ENCODE measurements at places on chromosomes 3 and 15.

- no peak for DNase-seq
These were observed 357.5 kb downstream of the CHST2 start for GRCh38 chr3:143476965-143477640.

DNA sequence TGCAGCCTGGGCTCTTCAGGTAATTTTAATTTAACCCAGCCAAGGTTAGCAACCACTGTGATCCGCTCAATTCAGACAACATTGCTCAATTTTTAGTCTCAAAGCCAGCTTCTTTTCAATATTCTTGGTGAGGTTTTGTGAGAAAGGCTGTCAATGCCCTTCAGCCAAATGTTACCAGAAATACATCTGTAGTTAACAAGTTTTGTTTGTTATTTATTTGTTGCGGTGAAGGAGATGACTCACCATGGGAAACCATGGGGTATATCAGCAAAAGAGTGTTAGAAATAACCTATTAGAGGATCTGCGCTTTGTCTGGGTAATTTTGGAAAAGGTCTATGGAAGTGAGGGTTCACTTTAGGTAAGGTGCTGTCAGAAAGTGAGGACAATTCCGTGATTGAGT, 5.0 kb downstream of the SLC9C1 start:
- DNase-seq: no peak

GRCh38 chr3:52742418-52743041, 28.2 kb downstream of the NEK4 start:
- no peak for DNase-seq

DNA sequence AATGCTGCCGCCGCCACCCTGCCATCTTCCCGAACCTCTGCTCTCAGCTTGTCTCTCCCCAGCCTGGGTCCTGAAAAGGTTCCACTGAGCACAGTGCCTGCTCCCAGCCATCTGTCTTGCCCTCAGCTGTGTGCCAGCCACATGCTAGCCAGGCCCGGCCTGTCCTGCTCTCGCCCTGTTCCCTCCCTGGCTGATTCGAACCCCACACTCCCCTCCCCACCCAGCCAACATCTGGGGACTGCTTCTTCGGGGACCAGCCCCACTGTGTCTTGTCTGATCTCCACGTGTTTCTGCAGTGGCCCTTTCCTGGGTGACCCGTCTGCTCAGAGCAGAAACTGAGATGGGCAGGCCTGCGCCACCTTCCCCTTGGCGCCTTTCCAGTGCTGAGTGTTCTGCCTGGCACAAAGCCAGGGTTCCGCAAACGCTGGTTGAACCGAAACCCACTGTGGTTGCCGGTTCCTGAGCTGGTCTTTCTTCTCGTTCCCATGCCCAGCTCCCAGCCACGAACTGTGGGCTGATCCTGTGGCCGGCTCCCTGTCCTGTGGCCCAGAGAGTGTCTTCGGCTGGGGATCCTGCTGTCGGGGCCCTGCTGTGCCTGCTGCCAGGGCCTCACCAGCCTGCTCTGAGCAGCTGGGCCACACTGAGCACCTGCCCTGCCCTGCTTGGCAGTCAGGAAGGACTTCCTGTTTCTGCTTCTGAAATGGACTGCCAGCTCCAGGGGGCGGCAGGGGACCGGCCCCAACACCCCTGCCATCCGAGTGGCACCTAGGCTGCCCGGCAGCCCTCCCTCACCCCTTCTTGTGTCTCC, 62.7 kb upstream of the KLF13 start:
- peak; percentile 57 for DNase-seq

DNA sequence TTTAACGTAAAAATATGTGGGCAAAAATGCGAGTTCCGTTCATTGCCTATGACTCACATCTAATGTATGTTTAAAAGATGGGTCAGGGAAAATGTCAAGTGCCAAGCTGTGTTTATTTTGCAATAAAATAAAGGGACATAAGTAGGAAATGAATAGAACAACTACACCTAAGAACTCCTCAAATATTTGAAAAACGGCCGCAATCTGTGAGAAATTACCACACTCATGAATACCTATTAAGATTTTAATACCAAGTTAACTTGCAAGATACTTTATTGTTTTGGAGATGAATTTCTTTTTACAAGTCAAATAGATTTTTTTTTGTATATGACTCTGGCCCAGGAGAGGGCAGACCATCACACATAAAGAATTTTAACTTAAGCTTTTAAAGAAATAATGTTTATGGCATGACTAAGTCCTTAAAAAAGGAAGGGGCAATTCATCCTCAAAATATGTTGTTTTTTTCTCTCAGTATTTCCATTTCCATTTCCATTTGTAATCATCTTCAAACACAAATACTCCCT, 152.7 kb downstream of the SUCNR1 start:
- no peak for DNase-seq

DNA sequence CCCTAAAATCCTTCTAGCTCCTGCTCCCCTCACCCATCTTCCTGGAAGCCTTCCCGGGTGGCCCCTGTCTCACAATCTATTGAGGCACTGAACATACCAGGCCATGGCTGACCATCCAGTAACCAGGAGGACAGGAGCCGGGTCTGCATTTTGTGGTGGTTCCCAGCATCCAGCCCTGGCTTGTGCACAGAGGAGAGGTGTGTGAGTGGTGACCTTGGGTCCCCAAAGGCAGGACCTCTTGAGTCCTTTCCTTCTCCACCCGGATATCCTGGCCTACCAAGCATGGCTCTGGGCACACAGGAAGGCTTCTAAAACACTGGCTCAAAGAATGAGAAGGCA, 7.8 kb downstream of the CSK start:
- DNase-seq: no peak

DNA sequence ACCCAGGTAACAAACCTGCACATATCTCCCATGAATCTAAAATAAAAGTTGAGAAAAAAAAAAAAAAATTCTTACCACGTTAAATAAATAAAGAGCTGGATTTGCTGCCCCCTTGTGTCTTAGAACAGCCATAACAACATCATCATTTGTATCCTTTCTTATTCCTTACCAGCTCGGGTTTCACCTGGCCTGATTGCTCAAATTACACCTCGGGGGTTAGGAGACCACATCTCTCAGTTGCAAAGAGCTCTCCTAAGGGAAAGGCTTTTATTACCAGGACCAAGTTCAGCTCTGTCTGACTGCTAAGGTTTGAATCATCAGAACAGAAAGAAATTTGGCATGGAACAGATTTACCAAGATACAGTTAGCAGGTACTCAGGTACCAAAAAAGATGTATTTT, 25.8 kb upstream of the RPL39L start:
- DNase-seq: no peak

DNA sequence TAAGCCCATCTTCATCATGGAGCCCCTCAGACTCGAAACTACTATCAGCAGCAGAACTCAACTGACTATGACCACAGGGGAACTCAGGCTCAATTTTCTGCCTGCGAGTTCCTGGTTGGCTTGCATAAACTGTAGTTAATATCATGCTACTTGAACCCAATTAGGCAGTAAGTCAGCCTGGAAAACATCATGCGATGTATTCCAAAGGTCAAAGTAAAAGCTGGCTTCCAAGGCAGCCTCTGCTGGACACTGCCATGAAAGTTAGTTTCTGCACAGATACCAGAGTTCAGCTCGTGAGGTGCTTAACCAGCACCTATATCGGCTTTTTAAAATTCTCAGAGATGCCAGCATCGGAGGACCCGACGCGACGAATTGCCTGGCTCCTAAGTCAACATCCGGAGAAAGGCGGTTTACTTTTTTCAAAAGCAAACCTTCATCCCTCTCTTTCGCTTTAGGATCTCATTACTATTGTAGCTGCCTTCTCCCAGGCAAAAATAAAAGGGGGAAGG, 3.8 kb downstream of the ANP32A start:
- no peak for DNase-seq

- no peak for DNase-seq
These were observed 66.4 kb downstream of the TFG start for GRCh38 chr3:100775669-100776068.
